ENCODE measurements at places on chromosomes 5 and 9.

- DNase-seq = no peak
Measured at GRCh38 chr9:69940674-69941073, 103.0 kb upstream of the MAMDC2 start.

DNA sequence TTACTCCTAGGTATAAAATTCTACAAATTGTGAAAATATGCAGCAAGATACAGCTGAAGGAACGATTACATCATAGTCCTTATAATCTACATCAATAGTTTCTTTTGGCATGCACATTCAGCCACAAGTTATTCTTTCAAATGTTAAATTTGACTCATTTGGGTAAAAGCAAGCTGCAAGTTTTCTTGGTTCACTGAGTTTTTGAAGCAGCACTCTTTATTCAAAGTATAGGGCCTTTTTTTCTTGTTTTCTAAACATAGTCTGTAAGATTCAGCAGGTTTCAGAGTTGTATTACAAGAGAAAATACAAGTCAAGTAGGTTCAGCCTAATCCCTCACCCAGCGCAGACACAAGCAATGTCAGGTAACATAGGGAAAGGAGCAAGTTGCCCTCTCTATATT, 981.5 kb downstream of the PTPRD start:
- DNase-seq = no peak

GRCh38 chr5:61534481-61535267, 202.6 kb downstream of the ZSWIM6 start:
- DNase-seq = no peak

- DNase-seq = peak; percentile 61
Measured at GRCh38 chr9:94882966-94883641, 156.6 kb downstream of the AOPEP start.

DNA sequence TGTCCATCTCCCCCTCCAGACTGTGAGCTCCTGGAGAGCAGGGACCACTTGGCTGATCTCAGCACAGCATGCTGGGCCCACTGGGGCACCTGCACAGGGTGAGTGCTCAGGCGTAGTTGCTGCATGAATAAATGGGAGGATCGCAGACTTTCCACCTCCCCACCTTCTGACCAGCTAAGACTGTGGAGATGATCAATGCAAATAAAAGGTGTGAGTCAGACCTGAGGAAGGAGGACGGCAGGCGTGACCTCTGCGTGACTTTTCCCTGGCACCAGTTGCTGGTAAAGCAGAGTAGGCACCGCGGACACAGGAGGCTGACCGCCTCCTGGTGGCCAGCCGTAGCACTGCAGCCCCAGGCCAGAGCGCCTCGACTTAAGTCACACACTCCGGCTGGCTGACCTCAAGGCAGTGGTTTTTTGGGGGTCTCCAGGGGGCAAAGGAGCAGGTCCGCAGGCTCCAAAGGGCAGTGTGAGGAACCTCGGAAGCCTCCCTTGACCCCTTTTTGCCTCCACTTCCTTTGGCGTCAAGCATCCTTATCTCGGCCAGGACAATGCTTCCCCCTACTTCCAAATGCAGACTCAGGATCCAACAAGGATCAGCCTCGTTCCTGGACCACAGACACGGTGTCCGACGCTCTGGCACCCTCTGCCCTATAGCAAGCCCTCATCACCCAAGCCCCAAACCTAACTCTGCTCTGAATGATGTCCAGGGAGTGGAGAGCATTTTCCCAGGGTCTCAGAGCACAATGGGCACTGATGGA, 12.7 kb upstream of the TDRD7 start:
- DNase-seq = no peak
